Bronchial epithelial cell (primary cell): ENCODE measurements at places on chromosomes 11 and 22.

DNA sequence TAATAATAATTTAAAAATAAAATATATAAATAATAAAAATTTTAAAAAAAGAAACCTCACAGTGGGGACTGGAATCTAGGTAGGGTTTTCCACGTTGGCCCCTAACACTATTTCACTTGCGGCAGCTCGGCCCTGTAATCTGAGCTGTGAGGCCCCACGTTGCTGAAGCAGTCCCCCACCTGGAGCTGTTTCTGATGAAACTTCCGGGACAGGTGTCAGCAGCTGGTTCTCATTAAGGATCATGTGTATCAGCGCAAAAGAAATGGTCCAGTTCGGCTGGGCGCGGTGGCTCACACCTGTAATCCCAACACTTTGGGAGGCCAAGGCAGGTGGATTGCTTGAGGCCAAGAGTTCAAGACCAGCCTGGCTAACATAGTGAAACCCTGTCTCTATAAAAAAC is 17.3 kb downstream of the RHOD start:
- no peak for DNase-seq

DNA sequence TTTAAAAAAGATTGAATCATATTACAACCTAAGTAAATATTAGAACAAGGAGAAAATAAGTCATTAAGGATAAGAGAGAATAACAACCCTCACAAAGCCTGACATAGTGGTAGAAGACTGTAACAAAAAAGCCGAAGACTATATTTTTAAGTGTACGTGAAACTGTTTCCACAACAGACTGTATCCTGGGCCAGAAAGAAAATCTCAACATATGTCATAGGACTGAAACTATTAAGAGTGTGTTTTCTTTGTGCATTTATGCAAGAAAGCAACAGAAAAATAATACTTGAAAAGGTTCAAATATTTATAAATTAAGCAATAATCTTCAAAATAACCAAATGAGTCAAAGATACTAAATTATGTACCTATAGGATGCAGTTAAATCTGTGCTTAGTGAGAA is 309.8 kb downstream of the CASP12 start:
- DNase-seq: no peak

GRCh38 chr11:133230431-133230830 is 301.9 kb downstream of the OPCML start:
- no peak for DNase-seq

DNA sequence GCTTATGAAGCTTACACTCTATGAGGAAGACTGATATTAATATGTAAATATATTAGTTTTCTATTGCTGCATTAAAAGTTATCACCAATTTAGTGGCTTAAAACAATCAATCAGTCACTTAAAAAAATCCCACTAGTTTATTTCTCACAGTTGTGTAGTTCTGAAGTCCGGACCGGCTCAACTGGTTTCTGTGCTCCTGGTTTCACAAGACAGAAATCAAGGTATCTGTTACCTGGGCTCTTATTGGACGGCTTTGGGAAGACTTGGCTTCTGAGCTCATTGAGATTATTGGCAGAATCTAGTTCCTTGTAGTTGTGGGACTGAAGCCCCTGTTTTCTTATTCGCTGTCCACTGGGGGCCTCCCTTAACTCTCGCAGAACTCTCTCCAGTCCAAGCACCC is 343.0 kb downstream of the RAB38 start:
- peak; percentile 35 for DNase-seq

DNA sequence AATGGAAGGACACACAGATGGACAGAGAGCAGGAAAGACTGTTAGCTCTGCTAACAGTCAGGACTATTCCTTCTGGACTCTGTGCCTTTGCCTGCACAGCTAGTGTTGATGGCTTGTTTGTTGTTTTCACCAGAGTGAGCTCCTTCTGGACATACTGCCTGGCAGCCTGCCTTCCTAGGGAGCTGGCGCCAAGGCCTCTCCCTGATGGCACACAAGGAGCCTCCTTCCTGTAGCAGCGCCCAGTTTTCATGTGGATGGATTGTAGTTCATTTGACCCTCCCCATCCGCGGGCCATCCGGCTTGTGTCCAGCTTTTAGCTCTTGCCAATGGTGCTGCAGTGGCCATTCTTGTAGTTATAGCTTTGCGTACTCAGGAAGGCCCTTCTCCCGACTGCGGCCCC is 16.6 kb upstream of the BCR start:
- no peak for DNase-seq

DNA sequence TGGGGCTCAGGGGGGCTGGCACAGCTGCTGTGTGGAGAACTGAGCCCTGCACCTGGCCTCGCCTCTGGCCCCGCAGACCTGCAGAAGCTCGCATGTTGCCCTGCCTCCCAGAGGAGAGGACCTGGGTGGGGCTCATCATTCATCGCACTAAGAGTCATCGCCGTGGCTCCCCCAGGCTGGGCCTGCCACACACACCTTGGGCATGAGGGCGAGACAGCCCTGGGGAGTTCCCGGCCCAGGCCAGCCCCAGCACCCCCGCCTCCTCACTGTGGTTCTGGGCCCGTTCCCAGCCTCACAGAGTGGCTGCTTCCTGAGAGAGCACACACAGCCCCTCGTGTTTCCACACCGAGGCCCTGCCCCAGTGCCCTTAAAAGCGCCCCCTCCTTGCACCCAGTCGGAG is 694.6 kb downstream of the TBC1D22A start:
- no peak for DNase-seq

DNA sequence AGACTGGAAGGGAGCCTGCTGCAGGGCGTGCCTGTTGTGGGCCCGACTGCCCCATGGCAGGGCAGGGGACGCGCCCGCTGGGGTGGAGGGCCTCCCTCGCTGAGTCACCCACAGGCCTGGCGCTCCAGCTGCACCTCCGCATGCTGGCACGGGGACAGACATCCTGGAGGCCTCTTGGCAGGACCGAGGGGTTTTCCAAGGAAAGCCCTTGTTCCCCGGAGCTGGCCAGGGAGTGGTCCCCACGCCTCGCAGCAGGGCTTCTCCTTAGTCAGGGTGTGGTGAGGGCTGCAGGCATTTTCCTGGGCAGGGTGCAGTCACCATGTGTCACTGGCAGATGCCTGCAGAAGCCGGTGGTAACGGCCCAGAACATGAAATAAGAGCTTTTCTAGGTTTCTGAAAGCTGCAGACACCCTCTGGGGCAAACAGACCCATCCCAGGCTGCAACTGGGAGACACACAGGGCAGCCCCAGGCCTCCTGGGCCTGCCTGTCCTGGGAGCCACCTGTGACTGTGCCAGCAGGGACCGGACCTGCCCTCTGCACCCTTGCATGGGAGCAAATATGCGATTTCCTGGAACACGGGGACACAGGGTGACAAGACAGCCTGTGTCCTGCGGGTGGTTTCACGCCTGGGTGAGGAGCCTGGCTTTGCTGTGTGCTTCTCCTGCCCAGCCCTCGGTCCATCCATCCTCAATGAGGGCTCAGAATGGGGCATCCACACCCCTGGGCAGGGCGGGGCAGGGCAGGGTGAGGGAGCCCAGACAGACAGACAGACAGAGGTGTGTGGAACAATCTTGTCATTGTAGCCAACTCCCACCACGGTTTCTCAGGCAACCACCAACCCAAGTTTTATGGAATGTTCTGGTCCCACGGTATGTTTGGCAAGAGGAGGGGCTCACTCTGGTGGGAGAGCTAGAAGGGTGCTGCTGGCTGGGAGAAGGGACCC is 43.2 kb upstream of the FADD start:
- peak; percentile 87 for DNase-seq

DNA sequence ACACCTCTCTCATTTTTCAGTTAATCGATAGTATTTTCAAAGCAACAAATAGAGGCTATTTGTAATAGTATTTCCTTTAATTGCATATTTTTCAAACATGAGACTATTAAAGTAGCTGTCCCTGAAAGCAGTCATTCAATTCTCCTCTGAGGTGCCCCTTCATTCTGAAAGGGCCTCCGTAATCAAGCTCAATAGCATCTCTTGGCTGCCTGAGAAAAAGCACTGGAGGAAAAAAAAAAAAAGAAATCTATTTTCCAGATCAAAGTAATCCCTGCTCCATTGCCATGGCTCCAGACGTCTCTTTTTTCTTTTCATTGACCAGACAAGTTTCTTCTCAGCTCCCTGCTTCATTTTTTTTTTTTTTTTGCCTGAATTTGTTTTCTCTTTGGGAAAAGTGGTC is 154.5 kb upstream of the BLID start:
- no peak for DNase-seq

GRCh38 chr11:103499710-103500340 is 390.6 kb downstream of the DYNC2H1 start:
- peak; percentile 19 for DNase-seq

DNA sequence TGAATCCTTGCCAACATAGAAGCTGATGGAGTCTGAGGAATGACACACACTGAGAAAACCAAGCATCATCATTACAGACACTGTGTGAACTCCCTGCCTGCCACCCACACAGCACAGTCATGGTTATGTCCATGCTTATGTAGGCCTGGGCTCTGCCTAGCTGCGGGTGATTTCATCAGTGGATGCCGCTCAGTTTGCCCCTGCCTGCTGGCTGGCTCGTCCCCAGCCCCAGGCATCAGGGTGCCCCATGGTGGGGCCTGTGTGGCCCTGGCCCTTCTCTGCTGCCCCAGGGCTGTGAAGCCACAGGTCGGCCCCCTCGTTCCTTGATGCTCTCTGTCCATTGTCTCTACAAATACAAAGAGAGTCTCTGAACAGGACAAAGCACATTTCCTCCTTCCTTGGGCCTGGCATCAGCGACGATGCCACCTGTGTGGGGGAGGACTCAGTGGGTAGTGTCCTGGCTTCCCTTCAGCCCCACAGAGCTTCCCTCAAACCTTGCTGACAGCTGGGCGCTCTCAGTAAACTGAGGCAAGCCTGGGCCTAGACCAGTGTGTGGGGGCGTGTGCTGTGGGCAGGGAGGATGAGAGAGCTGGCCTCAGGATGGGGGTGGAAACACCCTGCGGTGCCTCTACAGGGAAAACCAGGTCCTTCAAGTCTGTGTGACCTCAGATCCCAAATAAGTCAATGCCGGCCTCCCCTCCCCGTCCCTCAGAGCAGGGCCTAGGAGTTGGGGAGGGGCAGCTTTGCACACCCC is 20.0 kb upstream of the TUB start:
- no peak for DNase-seq

- DNase-seq: no peak
Observed at GRCh38 chr11:27470826-27471588, 1.6 kb downstream of the LGR4 start.

- peak; percentile 91 for DNase-seq
Observed at GRCh38 chr11:78645226-78646202, 70.8 kb upstream of the NARS2 start.

DNA sequence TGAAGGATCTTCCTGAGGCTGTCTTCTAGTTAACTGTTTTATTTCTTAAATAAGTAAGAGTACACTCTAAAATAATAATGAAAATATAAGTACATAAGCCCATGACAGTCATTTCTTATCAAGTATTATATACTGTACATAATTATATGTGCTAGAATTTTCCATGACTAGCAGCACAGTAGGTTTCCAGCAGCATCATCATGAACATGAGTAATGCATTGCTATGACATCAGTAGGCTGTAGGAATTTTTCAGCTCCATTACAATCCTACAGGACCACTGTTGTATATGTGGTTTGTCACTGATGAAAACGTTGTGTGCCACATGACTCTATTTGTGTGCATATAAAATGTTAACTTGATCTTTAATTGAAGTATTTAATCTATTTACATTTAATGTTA is 22.0 kb downstream of the ZNF202 start:
- DNase-seq: peak; percentile 53

DNA sequence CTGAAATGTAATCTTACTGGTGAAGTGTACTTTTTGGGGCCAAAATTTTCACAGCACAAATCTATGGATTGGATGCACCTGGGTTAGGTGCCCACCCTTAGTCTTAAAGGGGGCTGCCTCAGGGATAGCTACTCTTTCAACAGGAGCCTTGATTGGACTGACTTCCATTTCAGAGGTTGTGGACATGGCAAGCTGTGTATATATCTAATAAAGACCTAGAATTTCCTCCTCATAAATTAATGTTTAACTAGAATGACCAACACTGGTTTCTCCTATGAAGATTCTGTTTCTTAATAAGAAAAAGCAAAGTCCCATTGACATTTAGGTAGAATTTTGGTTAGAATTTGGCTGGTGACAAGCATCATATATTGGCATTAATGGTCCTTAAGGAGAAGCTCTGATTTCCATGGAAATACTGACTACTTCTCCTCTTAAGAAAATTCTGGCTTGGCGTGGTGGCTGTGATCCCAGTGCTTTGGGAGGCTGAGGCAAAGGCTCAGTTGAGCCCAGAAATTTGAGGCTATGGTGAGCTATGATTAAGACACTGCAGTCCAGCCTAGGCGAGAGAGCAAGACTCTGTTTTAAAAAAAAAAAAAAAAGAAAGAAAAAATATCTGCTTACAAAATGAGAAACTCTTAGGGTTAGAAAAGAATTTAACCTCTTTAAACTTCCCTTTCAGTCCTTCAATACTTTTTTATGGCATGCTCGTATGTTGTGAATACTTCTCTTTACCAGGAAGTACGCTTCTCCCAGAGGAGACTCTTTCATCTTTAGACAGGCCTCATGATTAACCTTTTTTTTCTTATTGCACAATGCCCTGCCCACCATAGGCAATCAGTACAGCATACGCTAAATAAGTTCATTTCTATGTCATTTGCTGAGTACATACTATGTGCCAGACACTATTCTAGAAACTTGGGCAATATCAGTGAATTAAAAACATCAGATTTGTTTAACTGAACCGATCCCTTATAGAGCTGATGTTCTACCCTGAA is 77.2 kb downstream of the PRR5L start:
- DNase-seq: no peak

- DNase-seq: peak; percentile 76
Observed at GRCh38 chr11:27353593-27354358, 9.2 kb downstream of the CCDC34 start.

- DNase-seq: no peak
Observed at GRCh38 chr11:36240173-36240572, 49.1 kb downstream of the COMMD9 start.

GRCh38 chr11:114167355-114167754 is 107.8 kb downstream of the ZBTB16 start:
- no peak for DNase-seq

GRCh38 chr11:47328449-47329390 is 23.8 kb downstream of the MYBPC3 start:
- no peak for DNase-seq

DNA sequence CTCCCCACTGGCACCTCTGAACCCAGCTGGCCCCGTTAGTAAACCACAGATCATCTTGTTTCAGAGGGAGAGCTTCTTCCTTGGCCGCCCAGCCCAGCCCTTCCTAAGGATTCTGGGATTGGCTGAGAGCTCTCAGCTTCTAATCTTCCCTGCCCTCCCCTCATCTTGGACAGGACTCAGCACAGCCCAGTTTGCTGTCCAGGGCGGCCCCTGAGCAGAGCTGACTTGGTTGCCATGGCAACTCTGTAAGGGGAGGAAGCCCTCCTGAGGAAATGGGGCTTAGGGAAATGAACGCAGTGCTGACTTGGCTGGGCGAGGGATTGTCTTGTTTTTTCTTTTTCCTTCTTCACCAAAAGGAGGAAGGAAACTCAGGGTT is 4.6 kb downstream of the APOL4 start:
- DNase-seq: no peak

- DNase-seq: no peak
Observed at GRCh38 chr11:110000850-110001249, 92.3 kb upstream of the ZC3H12C start.

DNA sequence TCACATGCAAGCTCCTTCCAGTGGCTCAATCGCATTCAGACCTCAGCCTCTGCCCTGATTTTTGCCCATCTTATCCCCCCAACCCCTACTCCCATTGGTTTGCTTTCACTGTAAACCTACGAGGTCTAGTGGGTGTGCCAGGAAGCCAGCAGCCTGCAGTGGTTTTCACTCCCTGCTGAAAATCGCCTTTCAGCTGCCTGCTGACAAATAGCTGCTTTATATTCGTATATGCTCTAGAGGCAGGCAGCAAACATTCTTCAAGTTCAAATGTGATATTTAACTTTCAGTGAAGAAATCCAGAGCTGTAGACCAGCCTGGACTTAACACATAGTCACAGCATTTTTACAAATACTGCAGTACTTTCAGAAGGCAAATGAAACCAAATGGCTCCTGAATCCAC is 92.8 kb upstream of the APOA1 start:
- DNase-seq: no peak
